Stimulated activated CD8-positive, alpha-beta memory T cell treated with anti-CD3 and anti-CD28 coated beads, Interleukin-7, amount 100 ng/mL, for 1 hour (primary cell): ENCODE measurements at places on chromosomes 13 and 19.

- DNase-seq: no peak
These were observed 51.8 kb upstream of the GPI start for GRCh38 chr19:34313188-34313587.

GRCh38 chr19:55703790-55704215 lies 28.8 kb downstream of the EPN1 start:
- peak; percentile 13 for DNase-seq

DNA sequence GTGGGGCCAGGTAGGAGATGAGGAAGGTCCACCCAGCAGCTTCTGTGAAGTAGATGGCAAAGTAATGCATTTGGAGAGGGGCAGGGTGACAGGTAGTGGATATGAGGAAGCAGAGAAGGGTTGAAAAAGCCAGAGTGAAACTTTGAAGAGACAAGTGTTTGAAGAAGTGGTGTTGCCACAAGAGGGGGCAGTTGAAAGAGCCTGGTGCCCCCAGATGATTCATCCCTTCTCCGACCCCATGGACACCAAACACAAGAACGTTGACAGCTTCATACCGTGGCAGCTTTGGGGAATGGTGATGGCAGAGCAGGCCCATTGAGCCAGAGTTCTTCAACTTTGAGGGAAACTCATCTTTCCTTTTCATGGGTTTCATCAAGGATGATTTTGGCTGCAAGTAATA lies 19.9 kb downstream of the IFNL3 start:
- DNase-seq: no peak

- no peak for DNase-seq
These were observed 4.9 kb downstream of the CCDC122 start for GRCh38 chr13:43874504-43875092.

DNA sequence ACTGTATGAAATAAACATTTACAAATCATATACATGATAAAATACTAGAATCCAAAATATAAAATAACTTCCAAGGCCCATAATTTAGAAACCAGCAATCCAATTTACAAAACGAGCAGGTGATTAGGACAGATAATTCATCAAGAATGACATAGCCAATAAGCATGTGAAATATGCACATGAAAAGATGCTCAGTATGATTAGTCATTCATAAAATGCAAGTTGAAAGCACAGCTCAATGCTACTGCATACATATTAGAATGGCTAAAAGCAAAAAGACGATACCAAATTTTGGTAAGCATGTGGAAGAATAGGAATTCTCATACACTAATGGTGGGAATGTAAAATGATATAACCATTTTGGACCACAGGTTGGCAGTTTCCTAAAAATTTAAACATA lies 837.2 kb upstream of the MIR17HG start:
- no peak for DNase-seq
